T1000 (cell line): ENCODE measurements at places on chromosomes 6 and 20.

GRCh38 chr20:37295595-37295994 lies 6.1 kb downstream of the MANBAL start:
- no peak for DNase-seq

- DNase-seq = peak; percentile 26
Observed at GRCh38 chr6:148064406-148065134, 278.1 kb upstream of the SASH1 start.

DNA sequence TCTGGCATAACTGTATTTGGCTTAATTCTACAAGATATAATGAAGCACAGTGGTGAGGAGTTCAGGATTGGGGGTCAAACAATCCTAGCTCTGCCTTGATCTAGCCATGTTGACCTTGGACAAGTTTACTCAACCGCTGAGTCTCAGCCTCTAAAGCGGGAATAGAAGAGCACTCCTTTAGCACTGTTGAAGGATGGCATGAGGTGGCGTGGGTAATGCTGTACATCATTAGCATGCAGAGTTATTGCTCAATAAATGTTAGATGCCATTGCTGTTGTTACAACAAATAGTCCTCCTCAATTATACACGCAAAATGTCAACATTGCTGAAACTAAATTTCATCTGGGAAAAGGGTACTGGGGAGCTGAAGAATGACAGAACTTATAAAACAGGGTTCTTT lies 78.6 kb downstream of the KIF13A start:
- no peak for DNase-seq

- no peak for DNase-seq
Observed at GRCh38 chr6:144725736-144726522, 440.8 kb downstream of the UTRN start.

DNA sequence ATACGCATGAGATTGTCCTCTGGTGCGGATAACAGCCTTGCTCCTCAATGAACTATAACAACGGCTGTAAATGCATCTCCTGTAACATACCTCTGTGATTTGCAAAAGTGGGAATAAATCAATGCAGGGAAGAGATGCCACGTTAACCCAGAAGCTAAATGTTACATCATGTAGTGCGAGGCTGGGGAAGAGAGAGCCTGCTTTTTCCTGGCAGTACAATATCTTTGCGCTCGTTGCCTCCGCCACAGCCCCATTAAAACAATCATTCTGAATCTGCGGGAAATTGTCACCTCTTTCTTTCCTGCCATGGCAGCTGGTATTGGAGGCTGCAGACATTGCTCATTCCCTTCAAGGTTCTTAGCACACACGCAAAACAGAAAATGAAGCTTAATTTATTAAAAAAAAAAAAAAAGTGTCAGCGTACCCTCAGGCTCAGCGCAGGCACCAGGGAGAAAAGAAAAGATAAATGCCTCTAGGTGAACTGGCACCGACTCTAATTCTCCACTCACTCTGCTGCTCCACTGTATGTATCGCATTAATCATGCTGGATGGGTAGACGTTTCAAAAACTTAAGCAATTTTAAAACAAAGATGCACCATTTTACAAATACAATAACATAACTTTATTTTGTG lies 70.2 kb upstream of the TFB1M start:
- DNase-seq = no peak

DNA sequence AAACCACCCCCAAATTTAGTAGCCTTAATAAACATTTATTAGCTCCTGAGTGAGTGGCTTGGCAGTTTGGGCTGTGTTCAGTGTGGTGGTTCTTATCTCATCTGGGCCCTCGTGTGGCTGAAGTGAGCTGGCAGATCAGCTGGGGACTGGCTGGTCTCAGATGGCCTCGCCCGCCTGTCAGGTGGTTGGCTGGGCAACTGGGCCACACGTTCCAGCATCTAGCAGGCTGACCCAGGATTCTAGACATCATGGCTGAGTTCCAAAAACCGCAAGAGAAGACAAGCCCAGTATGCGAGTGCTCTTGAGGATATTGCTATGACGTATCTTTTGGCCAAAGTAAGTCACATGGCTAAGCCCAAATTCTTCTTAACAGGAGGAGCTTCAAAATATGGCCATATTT lies 28.9 kb downstream of the EIF2S2 start:
- DNase-seq = peak; percentile 67

DNA sequence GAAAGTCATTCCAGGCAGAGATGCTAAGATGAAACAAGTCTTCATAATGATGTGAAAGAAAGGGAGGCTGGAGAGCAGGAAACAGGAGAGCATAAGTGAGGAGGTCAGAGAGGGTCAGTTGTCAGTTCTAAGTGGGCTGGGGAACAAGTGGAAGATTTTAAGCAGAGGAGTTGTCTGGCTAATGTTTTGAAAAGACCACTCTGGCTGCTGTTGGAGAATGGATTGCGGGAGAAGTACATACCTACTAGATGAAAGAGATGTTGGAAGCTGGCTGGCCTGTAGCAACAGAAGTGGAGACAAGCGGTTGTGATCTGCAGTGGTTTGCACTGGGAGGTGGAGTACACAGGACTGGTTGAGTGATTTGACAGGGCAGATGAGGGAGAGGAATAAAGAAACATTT lies 10.1 kb downstream of the SLC35F1 start:
- DNase-seq = no peak

DNA sequence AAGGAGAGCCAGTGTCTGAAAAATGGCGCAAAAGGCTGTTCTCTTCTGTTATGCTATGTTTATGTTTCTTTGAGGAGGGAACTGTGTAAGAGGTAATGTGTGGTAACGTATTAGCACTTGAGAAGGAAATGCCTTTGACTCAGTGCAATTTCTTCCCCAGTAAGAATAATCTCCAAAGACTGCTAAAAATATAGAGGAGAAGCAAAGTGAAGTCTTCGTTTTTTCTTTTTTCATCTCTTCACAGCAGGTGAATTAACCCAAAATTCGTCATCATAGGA lies 47.1 kb upstream of the IFNGR1 start:
- no peak for DNase-seq

DNA sequence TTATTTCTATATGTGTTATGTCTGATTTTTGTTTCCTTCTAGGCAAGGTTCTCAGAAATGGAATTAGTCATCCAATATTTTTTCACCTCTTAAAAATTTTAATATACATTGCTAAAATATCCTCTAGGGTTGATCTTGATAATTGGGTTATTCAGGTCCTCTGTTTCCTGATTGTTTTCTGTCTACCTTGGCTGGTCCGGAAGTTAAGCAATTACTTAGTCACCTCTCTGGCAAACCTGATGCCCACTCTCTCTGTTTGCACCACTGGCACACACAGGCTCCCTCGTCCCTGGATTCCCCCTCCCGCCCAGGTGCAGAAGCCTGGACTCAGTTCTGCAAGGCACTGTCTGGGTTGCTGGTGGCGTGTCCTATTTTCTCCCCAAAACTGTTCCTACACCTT lies 27.7 kb downstream of the CST9L start:
- DNase-seq = no peak

DNA sequence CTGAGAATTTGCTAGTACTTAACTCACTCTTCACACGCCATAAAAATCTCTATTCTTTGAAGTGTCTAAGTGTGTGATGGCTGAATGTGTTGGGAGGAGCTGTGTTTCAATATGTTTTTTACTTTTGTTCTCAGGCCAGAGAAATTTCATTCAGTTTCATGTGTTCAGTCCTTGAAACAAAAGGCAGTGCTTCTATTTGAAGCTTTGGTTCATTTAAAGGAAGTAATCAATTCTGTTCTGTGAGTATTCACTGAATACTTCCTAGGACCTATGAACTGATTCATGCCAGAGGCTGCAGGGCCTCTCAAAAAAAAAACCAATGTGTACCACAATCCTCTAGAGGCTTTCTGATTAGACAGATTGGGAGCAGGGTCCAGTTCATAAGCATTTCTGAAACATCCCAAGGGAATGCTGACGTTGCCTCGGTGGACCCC lies 12.4 kb upstream of the F13A1 start:
- DNase-seq = no peak

DNA sequence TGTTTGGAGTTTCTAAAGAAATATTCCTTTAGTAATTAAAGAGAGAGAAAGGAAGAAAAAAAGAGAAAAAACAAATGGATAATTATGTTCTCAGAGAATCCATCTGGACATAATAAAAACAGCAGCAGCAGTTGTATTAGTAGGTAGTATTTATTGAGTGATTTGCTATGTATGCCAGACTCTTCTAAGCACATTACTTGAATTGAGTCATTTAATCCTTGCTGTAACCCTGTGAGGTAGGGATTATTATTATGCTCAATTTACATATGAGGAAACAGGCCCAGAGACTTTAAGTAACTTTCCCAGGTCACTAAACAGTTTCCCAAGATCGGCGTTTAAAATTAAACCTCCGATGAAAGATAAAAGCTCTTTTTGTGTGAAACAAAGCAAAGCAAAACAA lies 238.8 kb downstream of the TSHZ2 start:
- DNase-seq = no peak
